ENCODE measurements at places on chromosomes 1 and 21.

DNA sequence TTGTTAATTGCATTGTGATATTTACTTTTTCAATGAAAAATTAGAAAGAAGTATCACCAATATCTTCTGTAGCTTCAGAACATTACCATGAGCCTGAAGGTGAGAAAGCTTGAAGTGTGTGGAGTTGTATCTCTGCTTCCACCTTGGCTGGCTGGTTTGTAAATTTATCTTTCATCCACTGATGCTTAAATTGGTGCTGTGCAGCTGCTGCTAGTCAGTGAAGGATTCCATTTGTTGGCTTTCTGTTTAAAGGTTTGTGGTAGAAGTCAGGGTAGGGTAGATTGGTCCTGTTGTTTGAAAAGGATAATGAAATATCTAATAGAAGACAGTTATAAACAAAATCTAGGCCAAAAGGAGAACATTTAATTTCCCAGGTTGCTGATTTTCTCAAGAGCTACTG lies 105.7 kb downstream of the C1orf21 start:
- no peak for DNase-seq

DNA sequence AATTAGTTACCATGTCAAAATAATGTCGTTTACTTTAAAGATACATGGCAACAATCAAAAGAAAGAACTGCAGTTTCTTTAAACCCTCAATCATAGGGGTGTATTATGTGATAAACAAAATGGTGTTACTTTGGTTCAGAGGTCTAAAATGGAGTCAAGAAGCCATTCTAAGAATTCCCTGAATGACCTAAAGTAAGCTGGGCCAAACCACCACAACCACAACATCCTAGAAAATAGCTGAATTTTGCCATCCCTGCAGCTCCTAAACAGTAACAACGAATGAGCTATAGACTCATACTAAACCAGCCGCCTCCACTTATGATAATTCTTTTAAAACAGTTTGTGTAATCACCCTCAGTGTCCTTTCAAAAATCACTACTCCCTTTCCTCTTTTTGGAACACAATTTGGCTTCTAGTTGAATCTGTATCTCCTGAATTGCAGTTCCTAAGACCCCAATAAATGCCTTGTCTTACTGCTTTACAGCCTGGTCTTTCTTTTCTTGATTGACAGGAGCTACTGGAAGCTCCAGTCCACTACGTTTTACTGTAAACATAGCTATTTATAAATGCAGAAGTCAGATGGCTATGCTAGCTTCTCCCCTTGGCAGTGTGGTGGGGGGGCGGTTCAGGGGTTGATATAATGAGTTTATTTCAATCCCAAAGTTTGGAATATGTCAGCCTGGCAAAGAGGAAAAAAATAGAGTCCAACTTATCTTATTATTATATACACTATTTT lies 84.3 kb downstream of the PLPPR4 start:
- no peak for DNase-seq

DNA sequence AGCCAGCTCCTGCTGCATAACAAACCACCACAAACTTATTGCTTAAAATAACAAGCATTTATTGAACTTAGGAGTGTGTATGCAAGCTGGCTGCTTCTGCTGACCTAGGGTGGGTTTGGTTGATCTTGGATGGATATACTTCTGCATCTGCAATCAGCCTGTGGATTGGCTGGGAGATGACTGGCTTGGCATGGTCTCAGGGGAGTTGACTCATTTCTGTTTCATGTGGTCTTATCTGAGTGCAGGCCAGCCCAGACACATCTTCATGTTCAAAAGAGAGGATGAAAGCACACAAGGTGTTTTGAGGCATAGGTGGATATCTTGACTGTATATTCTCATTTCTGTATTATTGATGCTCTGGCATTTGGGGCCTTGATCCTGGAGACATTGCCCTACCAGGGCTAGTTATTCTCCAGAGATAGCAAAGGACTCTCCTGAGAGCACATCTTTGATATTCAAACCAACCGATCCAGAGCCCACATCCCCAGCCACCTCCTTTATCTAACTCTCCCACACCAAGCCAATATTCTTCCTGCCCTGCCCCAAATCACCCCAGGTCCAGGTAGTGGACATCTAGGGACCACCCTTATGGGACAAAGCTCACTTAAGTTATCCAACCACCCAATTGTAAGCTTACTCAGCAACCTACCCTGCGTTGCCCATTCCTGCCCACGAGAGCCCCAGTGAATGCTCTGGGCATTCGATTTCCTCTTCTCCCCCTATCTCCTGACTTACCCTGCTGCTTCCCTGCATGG lies 350.8 kb downstream of the PTPRU start:
- DNase-seq = no peak

DNA sequence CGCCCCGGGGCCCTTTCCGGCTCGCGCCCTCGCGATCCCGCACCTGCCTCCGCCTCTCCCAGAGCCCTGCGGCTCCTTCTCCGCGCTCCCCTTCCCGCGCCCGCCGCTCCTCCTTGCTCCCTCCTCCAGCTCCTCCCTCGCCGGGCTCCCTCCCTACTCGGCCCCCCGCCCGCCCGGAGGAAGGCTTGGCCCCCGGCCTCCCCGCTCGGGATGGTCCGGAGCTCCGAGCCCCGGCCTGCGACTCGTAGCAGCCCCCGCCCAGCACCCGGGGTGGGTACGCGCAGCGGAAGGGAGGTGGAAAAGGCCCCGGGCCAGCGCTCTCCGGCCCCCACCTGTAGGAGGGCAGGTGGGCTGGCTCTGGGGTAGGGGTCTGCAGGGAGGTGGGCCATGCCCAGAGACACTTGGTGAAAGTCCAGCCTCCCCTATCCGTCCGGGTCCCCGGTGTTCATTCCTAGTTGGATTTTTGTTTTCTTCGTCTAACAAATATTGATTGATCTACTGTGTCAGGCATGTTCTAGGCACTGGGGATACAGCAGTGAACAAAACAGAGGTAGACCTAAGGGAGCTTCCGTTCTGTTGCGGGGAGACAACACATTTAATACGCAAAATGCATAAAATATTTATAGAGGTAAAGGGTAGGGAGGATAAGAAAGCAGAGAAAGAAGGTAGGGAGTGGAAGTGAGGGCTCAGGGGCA lies at the start of gene HTR1D:
HTR1D (minus strand) TSS at position 82 of the 695 bp plus-strand sequence. CDS start 23,283 bp downstream, outside the sequence.
- no peak for DNase-seq
